ENCODE measurements at places on chromosomes 2 and 18. TPM values are rescaled to one million over a fixed set of nuclear protein-coding genes. Genes with fewer than 3 reads are reported as not detected.

Gene UGT1A10
- not detected for total RNA-seq

Gene NAPG
- 23.7 TPM for total RNA-seq

Gene SIGLEC15
- 0.21 TPM for total RNA-seq

Gene DLX1
- not detected for total RNA-seq

Gene PSME4
- total RNA-seq = 56.2 TPM

Gene FBXO15
- 0.29 TPM for total RNA-seq

Gene CTAGE1
- total RNA-seq = not detected

Gene COL3A1
- 0.74 TPM for total RNA-seq

Gene FBLN7
- total RNA-seq = not detected

Gene SP5
- not detected for total RNA-seq

Gene RGPD3
- 0.21 TPM for total RNA-seq

Gene POTEI
- 0.11 TPM for total RNA-seq

Gene CAPN14
- total RNA-seq = 1.3 TPM

Gene AMER3
- total RNA-seq = not detected

Gene SEMA4F
- 3.6 TPM for total RNA-seq

Gene SAG
- 0.69 TPM for total RNA-seq

Data from GM12878 (cell line).